ENCODE measurements at places on chromosomes 5 and 9.

DNA sequence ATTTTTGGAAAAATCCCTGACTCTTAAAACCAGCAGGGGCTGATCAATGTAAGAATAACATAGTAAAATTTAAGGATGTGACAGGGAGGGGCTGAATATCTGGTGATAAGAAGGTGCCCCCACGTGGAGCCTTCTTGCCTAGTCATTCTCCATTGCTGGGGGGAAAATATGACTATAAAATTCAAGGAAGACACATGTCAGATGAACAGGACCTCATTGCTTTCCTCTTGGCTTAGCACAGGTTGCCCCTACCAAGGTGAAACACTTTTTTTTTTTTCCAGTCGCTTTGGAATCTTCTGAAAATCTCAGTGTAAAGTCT is 310.9 kb downstream of the EFNA5 start:
- no peak for DNase-seq

GRCh38 chr9:89042984-89043383 is 51.7 kb downstream of the S1PR3 start:
- no peak for DNase-seq

DNA sequence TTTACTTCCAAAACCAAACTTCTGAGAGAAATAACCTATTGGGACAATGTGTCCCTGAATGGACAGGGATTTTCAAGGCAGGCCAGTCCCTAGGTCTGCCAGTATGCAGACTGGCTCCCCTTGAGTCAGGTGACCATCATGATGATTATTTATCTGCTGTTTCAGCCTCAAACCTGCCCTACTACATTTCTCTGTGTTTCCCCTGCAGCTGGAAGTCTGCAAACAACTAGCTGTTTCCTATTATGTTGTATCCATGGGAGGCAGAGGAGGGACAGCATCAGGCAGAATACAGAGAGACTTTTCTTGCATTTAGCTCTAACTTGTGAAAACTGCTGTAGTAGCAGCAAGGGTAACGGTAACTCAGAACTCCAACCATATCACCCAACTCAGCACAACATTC is 36.2 kb upstream of the IFNK start:
- DNase-seq = no peak

- DNase-seq = no peak
These were observed 55.4 kb upstream of the PPARGC1B start for GRCh38 chr5:149674686-149675085.

- no peak for DNase-seq
These were observed 384.6 kb downstream of the SH3GL2 start for GRCh38 chr9:17963498-17963897.

- no peak for DNase-seq
These were observed 43.8 kb upstream of the SUSD1 start for GRCh38 chr9:112218908-112219307.

DNA sequence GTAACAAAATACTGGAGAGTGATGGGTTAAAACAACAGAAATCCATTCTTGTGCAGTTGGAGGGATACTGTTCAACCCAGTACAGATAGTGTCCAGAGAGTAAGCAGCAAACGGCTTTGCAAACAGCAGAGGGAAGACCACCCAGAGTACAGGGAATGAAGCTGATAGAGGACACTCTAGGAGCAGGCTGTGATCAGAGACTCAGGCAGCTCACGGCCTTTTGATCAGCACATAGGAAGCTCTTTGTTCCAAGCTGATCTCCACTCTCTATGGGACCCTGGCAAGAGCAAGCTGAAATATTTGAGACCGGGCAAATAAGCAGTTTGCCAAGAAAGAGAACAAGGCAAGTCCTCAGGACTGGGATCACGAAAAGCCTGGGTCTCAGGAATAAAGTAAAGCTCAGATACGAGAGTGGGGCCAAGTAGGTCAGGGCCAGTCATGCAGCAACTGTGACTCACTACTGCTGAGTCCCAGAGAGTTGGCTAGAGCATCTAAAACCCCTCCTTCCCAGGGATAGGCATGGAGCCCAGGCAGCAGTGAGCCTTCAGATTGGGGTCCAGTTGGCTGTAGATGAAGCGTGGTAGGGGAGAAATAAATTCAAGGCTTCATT is 52.4 kb downstream of the MELK start:
- DNase-seq = no peak

GRCh38 chr9:137281345-137282116 is 4.0 kb downstream of the TOR4A start:
- DNase-seq = no peak

DNA sequence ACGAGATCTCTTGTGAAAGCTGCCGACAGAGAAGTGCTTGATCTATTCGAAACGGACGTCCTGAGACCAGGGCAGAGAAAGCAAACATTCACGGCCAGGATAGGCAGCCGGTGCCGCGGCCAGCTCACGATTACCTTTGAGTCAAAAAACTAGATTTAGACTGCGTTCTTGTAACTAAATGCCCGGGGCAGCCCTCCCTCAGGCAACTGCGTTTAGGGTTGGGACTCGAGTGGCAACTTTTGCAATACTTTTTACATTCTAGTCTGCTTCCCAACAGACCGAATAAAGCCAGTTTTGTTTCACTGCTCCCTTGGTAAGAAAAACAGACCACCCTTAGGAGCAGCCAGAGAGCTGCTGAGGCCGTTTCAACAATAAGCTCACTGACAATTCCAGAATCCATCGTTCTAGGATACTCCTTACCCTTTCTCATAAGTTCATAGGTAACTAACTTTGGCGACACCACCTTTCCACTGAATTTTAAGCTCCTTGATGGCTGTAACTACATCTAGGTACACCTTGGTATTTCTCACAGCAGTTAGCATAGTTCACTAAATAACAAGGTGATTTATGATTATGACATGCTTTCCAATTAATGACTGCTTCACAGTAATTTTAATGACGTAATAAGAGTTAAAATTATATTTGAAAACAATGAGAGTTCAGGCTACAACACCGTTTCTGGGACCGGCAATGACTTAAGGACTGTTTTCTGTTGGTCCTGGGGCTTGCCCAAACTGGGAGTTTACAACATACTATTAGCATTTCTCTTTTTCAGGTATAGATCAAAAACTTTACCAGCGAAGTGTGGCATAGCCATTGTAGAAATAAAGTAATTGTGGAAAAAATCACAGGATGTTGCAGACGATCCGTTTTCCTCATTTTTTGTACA is 899 bp upstream of the RAPGEF6 start:
- DNase-seq = no peak

DNA sequence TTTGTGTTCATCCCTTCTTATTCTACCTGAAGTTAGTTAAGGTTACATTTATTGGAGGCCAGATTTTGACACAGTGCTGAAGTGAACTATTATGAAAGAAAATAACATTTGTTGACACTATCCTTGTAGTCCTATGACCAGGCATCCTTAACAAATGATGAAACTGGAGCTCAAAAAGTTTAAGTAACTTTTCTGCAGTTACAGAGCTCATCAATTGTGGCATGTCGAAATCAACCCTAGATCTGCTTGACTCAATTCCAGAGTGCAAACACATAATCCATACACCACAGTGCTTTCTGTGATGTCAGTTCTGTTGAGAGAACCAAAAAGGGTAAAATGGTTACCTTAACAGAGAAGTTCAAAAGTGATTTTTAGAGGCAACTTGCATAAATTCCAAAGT is 28.6 kb downstream of the KCNN2 start:
- no peak for DNase-seq

DNA sequence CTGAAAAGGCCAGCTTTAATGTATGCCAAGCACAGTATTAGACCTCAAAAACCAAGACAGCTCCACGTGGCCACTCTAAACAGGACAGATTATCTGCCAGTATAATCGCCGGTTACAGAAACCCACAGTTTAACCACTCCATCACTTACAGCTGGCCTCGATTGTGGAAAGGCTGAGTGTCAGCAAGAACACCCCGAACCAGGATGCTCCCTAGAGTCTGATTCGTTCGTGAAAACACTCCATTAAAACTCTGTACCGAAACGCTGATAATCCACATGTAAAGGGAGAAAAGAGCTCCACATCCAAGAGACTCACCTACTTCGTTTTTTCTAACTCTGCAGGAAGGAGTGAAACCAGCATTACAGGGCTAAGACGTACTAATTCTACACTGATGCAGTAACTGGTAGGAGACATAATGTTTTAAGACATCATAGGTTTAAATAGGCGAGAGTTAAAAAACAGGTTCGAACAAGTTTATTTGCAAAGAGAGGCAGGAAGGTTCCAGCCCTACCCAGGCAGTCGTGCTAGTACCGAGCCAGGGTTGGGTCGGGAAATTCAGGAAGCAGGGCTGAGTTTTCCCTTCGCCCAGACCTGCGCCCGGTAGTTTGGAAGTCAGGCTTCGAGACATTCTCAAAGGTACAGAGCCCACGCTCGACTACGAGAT is 949 bp downstream of the SERINC5 start:
- DNase-seq = no peak

DNA sequence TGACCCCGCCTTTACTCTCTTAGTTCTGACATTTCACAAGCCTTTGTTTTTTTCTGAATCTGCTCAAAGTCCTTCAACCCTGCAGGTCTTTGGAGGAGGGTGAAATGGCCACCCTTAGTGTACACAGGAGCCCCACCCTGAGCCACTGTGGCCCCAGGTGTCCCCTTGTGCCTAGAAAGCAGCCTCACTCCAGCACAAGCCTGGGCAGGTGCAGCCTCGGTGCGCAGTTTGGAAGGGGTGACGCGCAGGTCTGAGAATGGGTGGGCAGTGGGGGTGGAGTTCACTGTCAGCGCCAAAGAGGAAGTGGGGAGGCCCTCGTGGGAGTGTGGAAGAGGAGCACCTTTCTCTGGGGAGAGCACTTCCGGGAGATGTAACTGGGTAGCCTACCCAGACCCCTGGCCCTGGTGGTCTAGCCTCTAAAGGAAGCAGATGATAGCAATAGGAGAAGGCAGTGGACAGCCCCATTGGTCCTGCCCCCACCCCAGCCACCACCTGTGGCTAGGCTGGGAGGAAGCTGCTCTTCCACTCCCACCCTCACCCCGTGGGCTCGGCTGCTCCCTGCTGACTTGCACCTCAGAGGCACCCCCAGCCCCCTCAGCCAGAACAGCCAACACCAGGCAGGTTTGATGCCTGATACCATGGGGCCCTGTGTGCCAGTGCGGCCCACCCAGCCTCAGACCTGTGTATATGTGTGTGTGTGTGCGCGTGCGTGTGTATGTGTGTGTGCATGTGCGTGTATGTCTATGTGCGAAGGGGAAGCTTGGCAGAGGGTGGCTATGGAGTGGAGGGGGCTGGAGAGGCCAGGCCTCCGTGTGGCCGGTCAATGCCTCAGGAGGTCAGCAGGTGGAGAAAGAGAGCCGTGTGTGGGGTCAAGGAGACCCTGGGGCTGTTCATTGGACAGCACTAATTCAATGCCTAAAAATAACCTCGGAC is 16.8 kb upstream of the DAB2IP start:
- no peak for DNase-seq

DNA sequence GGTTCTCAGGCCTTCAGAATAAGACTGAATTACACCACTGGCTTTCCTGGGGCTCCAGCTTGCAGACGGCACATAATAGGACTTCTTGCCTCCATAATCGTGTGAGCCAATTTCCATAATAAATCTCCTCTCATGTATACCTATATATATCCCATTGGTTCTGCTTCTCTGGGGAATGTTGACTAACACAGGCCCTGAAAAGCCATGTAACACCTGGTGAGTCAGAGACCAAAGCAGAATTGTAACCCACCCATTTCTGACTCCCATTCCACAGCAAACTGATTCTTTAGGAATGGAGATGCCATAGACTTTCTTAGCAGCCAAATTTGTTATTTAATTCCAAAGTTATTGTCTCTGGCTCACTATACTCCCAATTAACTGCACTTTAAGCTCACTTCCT is 85.4 kb upstream of the AGXT2 start:
- DNase-seq = no peak

GRCh38 chr5:56170557-56170956 is 62.6 kb downstream of the ANKRD55 start:
- no peak for DNase-seq

- DNase-seq = no peak
These were observed 89.3 kb upstream of the ALDH1A1 start for GRCh38 chr9:73042155-73042554.

- no peak for DNase-seq
These were observed 78.5 kb downstream of the ZNF618 start for GRCh38 chr9:113954591-113954990.

- DNase-seq = no peak
These were observed 36.4 kb downstream of the JADE2 start for GRCh38 chr5:134561871-134562296.

- no peak for DNase-seq
These were observed 179.1 kb downstream of the FGF1 start for GRCh38 chr5:142506756-142507155.

DNA sequence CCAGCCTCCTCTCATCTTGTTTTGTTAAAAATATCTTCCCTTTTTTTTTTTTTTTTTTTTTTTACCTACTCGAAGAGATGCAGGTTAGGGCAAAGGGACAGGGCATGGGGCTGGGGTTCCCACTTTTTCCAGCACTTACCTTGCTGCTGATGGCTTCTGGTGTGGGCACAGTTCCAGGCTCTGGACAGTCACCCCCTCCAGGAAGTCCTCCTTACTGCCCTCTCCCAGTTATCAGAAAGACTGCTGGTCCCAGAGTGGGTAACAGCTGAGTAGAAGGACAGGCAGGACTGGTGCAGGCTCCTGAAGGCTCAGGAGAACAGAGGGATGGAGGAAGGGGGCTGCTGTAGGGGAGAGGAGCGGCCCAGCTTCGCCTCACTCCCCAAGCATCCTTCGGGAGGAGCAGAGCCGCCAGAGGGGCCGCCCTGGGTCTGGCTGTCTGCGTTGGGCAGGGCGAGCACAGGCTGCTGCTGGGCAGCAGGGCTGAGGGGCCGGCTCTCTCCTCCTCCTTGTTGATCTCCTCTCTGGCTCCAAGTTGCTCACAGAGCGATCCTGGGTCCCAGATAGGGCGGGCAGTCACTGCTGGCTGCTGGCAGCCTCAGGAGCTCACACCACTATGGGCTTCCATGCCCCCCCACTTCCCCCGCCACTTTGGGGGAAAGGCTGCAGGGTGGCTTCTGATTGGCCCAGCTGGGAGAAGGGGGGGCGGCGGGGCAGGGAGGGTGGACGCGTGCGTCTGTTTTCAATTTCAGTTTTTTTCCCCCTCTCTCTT is at the start of gene PDGFRB:
Gene PDGFRB, minus strand, starts transcription at position 588 of the 769 bp plus-strand sequence. CDS start 18,798 bp downstream, outside the sequence.
- DNase-seq = no peak

- no peak for DNase-seq
These were observed 47.9 kb downstream of the MEGF10 start for GRCh38 chr5:127338501-127338900.

DNA sequence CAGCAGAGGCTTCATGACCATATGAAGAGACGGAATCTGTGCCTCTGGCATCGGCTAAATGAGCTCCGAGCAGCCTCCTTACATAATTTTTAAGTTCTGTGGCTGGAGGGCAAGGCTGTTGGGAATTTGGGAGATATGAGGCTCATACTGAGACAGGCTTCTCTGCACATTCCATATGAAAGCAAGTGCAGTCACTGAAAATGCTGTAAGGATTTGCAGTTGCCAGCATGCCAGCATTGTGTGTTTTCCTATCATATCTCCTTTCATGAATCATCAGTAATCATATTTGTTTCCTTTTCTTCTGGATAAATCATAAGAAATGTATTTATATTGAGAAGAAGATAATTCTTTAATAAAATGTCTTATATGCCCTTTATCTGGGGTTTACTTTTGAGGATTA is 775.4 kb downstream of the SEMA5A start:
- no peak for DNase-seq

DNA sequence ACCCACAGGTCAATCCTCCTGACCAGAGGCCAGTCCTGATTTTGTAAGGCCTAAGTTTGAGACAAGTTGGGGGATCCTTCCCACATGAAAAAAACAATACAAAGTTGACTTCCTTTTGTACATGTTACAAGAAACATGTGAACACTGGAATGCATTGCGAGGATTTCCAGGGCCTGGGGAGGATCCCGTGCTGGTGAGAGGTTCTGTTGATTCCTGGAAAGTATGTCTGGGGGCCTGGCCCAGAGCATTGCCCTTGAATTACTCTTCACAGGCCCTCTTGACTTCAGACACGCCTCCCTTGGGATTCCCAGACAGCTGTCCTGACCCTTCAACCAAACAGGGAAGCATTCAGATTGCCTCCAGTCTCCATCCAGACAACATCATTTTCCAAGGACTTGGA is 234.2 kb upstream of the IRX2 start:
- DNase-seq = no peak
